ENCODE measurements at places on chromosomes 13 and 19.

DNA sequence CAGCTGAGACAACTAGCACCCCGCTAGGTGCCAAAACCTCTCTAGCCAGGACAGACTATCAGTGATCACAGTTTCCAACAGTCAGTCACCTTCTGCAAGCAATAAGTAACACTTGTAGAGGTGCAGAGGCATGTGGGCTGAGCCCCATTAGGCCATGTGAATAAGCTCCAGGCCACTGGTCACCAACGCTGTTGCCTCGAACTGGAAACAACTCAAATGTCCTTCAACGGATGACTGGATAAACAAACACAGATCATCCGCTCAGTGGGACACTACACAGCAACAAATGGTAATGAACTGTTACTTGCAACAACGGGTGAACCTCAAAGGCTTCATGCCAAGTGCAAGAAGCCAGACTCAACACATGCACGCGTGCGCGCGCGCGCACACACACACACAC lies 27.5 kb upstream of the TMEM160 start:
- DNase-seq: no peak

DNA sequence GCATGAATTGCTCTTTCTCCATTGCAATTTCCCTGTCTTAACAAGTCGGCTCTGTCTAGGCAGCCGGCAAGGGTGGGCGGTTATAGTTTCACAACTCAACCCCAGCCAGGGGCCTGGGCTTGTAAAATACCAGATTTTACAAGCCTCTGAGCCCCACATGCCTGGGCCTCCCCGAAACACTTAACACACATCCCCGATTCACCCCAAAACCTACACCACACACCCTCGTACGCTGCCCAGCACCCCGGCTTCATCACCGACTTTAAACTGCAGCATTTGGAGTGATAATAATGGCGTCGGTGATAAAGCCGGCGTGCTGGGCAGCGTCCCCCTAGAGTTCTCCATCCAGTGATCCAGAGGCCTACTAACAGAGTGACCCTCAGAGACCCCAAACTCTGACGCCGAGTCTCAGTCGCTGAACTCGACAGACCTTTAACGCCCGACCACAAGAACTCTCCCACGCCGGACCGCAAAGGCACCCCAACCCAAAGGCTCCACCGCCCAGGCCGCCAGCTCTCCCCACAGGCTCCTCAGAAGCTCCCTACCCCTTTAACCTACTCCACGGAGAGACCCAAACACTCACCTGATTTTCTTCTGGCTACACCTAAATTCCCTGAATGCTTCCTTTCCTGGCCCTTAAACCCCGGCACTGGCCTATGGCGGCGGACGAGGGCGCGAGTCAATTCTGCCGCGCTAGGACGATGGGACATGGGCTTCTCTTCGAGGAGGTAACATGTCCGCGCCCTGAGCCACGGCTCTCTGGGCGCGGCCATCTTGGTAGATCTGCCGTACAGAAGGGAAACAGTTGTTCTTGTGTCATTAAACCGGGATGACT lies at the start of gene ZNF649:
TSS of gene ZNF649 (minus strand) at position 687 of the 835 bp plus-strand sequence. CDS start 4,910 bp downstream, outside the sequence.
- peak; percentile 81 for DNase-seq

DNA sequence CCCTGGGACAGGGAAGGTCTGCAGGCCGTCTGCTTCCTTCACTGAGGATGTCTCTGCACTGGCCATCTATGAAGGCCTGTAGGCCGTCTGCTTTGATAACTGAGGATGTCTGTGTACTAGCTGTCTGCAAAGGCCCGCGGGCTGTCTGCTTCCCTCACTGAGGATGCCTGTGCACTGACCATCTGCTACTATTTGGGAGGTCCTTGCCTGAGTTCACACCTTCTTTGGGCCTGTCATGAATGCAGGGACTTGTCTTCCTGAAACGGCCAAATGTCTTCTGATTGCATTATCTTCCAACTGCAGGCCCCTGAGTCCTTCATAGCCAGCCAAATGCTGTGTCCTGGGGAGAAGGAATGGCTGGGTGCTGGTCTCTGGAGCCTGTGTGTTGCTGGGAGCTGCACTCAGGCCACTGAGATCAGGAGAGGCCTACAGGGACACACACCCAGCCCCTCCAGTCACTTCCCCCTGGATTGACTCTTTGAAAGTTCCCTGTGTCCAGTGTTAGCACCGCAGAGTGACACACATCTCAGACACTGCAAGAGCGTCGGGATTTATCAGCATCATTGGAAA lies 72.9 kb downstream of the TEX29 start:
- DNase-seq: no peak

DNA sequence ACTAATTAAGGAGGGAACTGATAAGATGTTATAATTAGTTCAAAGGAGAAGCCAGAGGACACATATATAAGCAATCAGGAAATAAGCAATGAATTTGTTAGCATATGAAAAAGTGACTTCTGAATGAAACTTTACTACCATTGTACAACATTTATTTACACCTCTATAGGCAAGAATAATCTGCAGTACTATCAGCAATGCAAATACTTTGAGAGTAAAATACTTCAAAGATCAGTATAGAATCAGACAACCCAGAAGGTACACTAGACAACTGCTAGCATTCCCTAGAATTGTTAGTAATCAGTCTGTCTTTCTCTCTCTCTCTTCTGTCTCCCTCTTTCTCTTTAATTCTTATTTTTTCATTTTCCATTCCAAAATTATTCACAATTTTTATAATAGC lies 196.8 kb upstream of the ATXN8OS start:
- no peak for DNase-seq

DNA sequence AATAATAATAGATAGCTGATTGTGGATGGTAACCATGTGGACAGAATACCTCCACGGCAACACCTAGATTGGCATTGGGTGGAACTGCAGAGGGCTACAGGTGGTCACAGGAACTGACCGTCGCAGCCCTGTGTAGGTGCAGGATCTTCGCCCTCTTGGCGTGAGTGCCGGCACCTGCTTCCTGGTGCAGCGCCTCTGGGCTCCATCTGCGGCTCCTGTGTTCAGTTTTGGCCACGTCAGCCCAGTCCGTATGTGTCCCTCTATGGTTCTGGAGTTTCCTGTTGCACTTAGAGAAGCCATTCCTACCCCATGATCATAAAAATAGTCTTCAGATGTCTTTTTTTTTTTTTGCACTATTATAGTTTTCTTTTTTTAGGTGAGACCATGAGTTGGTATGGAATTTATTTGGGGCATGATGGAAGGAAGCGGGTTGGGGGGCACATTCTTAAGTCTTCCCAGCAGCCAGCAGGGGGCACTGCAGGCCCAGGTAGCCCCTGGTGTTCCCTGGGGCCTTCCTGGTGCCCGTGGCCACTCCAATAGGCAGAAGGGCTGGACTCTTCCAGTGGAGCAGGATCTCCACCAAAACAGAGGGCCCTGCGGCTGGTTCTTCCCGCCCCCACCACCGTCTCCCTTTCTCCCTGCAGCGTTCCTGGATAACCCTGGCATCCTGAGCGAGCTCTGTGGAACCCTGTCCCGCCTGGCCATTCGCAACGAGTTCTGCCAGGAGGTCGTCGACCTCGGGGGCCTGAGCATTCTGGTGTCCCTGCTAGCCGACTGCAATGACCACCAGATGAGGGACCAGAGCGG lies 10.1 kb upstream of the SLC25A42 start:
- DNase-seq: peak; percentile 69

GRCh38 chr19:39705578-39706188 lies 1.4 kb downstream of the LGALS14 start:
- no peak for DNase-seq

- DNase-seq: no peak
Measured at GRCh38 chr13:79673310-79673992, 192.5 kb downstream of the NDFIP2 start.

GRCh38 chr13:24574847-24575246 lies 62.3 kb upstream of the PARP4 start:
- DNase-seq: no peak

DNA sequence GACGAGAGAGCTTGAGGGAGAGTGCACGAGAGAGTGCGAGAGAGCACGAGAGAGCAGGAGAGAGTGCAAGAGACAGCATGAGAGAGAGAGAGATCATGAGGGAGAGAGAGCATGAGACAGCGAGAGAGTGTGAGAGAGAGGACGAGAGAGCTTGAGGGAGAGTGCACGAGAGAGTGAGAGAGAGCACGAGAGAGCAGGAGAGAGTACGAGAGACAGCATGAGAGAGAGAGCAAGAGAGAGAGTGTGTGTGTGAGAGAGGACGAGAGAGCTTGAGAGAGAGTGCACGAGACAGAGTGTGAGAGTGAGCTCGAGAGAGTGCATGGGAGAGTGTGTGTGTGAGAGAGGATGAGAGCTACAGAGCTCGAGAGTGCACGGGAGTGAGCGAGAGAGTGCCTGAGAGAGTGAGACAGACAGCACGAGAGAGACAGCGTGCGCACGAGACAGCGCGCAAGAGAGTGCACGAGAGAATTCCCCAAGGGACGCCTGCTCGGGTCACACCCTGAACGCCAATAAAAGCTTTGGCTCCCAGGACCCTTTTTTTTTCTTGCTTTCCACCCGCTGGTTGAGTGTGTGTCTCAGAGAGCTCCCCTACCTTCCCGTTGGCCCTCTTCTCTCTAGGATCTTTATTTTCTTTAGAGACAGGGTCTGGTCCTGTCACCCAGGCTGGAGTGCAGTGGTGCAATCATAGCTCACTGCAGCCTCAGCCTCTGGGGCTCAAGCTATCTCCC lies 3.7 kb downstream of the CD70 start:
- DNase-seq: peak; percentile 75

- DNase-seq: peak; percentile 31
Measured at GRCh38 chr19:43534816-43535761, 2.1 kb downstream of the ZNF575 start.

- peak; percentile 93 for DNase-seq
Measured at GRCh38 chr13:75410207-75410606, 71.8 kb downstream of the TBC1D4 start.

GRCh38 chr19:410243-410781 lies 1.4 kb upstream of the C2CD4C start:
- no peak for DNase-seq

GRCh38 chr19:38229585-38230073 lies 5.6 kb upstream of the DPF1 start:
- peak; percentile 96 for DNase-seq

DNA sequence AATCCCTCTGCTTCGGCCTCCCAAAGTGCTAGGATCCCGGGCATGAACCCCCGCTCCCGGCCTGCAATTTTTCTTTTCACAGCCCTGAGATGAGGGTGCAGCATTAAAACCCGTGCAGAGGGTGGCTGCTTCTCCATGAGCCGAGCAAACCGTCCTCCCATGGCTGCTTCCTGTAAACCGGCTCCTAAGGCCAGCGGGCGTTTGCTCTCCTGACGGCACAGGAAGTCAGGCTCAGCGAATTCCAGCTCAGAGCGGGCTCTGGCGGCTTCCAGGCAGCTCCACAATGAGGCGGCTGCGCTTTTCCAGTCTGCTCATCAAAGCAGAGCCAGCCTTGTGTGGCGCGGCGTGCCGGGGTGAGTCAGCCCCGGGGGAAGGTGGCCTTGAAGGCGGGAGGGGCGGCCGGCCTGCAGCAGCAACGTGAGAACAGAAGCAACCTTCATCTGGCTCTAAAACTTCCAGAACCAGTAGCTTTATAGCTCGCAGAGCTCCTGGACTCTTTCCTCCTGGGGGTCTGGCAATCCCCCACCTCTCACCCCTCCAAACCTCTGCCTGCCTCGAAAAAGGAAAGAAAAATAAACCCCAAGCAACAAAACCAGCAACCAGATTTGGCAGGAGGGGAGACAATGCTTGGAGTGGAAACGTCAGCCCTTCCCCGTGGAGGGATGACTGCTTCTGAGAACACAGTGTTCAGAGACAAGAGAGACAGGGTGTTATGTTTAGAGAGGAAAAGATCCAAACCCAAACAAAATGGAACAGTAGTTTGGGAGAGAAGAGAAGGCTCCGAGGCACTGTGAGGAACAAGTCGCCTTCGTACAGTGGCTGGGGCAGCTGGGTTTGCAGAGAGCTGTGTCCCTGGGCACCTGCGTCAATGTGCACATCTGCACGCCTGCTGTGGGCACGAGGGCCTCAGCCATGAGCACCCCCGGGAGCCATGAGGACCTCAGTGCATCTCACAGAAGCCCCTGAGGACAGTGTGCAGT lies 67.8 kb downstream of the GADD45B start:
- DNase-seq: peak; percentile 46

DNA sequence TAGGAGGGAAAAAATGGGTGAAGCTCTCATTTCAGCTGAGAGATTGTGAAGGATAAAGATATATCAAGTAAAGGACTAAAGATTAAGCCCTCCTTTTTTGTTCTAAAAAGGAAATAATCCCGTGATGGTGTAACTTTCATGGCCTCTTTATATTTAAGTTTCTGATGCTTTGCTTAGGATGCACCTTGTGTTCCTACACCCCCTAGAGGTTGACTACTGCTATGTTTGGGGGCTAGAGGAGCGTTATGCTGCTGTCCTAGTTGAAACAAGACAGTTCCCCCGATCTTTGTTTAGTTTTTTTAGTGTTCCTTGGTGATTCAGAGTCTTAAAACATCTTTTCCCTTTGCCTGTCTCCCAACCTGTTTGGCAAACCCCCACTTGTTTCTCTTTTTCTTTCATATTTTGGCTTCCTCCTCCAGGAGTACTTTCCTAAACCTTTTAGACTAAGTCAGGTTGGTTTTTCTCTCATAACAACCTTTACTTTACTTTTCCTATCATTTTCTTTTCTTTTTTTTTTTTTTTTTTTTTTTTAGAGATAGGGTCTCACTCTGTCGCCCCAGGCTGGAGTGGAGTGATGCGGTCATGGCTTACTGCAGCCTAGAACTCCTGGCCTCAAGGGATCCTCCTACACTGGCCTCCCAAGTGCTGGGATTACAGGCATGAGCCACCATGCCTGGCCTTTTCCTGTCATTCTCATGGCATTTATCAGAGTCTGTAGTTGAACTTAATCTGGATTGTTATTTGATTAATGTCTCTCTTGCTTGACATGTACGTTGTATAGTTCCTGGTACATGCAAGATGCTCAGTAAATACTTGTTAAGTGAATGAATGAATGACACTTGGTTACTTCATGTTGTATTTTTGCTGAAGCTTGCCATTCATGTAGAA lies 2.8 kb downstream of the UBA2 start:
- peak; percentile 80 for DNase-seq

GRCh38 chr13:62014299-62014698 lies 598.6 kb upstream of the PCDH20 start:
- peak; percentile 32 for DNase-seq

- no peak for DNase-seq
Measured at GRCh38 chr13:114099191-114099590, 33.2 kb downstream of the RASA3 start.

- DNase-seq: peak; percentile 1
Measured at GRCh38 chr13:76503766-76504165, 382.4 kb downstream of the KCTD12 start.

- peak; percentile 63 for DNase-seq
Measured at GRCh38 chr19:55384131-55384919, at the start of gene TMEM238. Gene TMEM238 (minus strand): TSS chr19:55384292. CDS start chr19:55384259, 33 bp downstream.

DNA sequence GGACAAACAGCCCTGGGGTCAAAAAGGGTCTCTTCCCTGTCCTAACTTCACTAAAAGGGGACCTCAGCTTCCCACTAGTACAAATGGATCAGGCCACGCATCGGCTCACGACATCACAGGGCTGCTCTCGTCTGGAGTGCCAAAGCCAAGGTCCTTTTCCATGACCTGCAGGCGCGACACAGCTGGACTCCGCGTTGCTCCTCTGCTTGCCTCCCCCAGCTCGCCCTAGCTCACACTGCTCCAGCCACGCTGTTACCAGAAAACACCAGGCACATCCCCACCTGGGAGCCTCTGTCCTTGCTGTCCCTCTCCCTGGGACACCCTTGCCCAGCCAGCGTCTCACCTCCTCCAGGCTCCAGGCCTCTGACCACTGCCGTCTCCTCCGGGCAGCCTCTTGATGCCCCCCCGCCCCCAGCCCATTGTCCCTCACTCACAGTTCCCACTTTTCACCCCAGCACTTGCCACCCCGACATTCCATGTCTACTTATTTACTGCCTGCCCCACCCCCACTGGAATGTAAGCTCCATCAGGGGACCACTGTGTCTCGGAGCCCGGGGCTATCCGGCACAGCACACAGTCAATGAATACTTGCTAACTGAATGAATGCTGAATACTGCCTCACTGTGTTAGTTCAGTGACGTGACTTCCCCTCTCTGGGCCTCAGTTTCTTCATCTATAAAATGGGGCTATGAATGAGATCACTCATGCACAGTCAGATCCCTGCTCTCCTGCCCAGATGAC lies 20.7 kb downstream of the AKT2 start:
- no peak for DNase-seq
